ENCODE measurements at places on chromosomes 16 and 17. TPM values are rescaled to one million over a fixed set of nuclear protein-coding genes. Genes with fewer than 3 reads are reported as not detected.

CCDC144A gene
- total RNA-seq: 0.79 TPM

KRT32 gene
- total RNA-seq: not detected

SLC16A6 gene
- under 0.01 TPM for total RNA-seq

TP53TG3B gene
- not detected for total RNA-seq

NGFR gene
- total RNA-seq: not detected

CTF1 gene
- total RNA-seq: 7.5 TPM

SYNGR3 gene
- total RNA-seq: 3.5 TPM

ABCA9 gene
- total RNA-seq: not detected

CBX8 gene
- 2.7 TPM for total RNA-seq

MFAP4 gene
- total RNA-seq: 2.1 TPM

Measured in placental epithelial cell (primary cell).